Epithelial cell of proximal tubule (primary cell): ENCODE measurements at places on chromosomes 7 and 10. TPM values are rescaled to one million over a fixed set of nuclear protein-coding genes. Genes with fewer than 3 reads are reported as not detected.

- no peak for DNase-seq
Measured at GRCh38 chr10:122178655-122179054, 92.4 kb upstream of the BTBD16 start.

DNA sequence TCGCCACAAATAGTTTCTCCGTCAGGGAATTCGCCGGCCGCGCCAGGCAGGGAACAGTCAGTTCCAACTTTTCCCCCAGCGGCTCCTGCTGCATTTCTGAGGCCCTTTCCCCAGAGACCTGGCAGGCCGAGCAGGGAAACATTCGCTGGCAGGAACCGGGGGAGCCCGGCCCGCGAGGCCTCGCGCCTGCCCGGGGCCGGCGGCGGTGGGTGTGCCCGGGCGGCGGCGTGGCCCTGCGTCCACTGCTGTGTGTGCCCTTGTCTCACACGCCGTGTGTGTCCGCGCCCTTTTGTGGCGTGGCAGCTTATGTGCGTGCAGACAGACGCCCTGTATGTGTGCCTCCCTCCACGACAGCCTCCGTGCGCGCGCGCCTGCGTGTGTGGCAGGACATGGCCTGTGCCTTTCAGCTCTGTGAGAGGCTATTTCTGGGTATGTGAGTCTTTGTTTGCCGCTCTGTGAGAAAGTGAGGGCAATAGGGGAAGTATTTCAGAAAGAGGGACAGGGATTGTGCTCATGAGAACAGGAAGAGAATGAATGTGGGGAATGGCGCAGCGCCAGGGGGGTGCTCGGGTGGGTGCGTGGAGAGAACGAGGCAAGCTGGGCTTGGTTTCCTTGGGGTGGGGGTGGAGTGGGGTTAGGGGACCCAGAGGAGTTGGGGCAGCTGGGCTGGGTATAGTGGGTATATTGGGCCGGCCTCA is 689 bp upstream of the SMARCD3 start:
- DNase-seq, result no peak

DNA sequence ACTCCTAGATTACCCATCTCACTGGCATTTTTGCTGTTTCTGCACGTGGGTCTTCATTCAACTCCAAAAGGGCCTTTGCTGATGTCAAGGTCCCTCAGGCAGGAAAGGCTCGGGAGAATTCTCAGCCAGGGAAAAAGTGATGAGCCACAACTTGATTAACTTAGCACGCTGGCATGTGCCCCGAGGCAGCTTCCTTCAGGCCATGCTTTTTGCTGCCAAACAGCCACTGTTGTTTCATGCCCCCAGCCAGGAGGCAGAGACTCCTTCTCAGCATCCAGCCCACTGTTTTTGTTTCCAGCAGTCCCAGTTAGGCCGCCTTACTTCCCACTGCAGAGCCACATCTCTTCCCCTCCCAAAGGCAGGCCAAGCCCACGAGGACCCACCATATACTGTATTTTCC is 266.5 kb upstream of the YAE1 start:
- DNase-seq, result no peak

DBNL gene
- 97.7 and 151 TPM in 2 replicates for total RNA-seq

NKX2-3 gene
- total RNA-seq, result not detected in 2 replicates
